ENCODE measurements at places on chromosomes 2 and 18.

DNA sequence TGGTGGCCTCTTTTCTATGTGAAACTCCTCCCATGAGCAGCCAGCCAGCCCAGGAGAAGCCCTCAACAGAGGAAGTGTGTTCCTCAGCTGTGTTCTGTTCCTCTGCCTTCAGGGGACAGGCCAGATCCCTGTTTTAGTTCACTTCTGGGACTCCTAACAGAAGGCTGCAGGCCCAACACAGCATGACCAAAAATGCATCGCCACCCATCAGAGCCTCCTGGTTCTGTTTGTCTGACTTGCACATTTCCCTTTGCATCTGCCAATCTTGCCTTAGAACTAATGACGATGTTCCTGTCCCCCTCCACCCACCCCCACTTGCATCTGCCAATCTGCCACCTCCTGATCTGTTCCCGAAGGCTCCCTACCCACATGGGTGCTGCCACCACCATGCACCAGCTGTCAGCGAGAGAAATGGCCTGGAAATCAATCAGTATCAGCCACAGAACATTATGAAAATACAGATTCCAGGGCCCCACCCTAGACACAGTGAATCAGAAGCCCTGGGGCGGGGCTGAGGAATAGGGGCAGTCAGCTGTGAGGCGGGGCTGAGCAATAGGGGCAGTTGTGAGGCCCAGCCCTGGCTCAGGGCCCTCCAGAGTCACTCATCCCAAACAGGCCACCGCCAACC is 51.0 kb downstream of the FAM168B start:
- no peak for DNase-seq
- no peak overlapping the region for H3K27ac ChIP-seq
- peaks cover 2% of the 10 kb centered on the region for H3K4me1 ChIP-seq
- H3K4me3 ChIP-seq: no peak overlapping the region
- H3K36me3 ChIP-seq: peaks cover 32% of the 10 kb centered on the region

DNA sequence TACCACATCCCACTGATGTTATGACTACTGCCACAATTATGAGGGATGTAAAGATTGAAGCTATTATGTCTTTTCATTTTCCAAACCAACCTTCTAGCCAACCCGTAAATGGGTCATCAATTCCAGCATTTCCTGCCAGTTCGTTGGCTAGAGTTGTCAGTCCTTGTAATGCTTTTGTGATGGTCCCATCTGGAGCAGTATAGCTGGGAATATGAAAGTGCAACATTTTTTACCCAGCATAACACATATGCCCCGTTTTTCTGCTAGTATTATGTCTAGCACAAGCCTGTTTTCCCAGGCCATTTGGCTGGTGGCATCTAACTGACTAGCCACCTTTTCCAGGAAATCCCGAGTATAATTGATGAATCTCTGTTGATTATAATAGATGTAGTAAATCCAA is 1501.6 kb upstream of the SLC39A10 start:
- H3K27me3 ChIP-seq: no peaks in the 10 kb centered on the region
- H3K27ac ChIP-seq: no peak overlapping the region
- no peak overlapping the region for H3K4me3 ChIP-seq
- H3K4me1 ChIP-seq: no peaks in the 10 kb centered on the region
- no peaks in the 10 kb centered on the region for H3K36me3 ChIP-seq

DNA sequence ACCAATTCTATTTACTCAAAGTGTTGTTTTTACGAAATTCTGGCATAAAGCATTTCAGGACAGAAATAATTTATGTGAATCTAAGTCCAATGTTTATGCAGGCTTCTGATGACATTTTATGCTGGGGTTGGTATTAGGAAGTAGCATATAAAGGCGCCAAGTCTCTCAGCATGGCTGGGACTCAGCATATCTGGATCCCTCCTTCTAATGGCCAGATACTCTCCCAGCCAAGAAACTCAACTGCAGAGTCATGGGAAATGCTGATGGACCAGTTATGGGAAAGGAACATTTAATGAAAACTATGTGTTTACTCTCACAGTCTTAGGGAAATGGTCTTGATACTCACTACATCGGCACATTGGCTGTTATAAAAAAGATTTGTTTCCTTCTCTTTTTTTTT is 392.2 kb downstream of the ARHGAP15 start:
- no peak overlapping the region for H3K4me3 ChIP-seq
- peaks cover 71% of the 10 kb centered on the region for H3K4me1 ChIP-seq
- no peak for DNase-seq
- peak overlapping the region; percentile 44 for H3K27ac ChIP-seq

DNA sequence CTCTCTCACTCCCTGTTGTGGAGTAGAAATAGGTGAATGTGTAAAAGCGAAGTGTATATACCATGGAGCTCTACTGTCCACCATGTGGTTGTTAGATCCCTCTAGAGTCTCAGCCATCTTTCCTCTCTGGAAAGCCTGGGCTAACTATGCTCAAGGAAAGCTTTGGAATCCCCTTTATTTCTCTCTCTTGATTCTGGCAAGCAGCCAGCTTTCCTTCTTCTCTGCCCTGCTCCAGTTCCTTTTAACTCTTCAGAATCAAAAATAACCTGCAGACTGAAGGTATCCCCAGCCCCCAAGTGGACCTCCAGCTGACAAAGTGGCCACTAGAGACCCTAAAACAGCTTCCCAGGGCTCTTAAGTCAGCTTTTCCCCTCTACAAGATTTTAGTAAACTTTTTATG is 381.9 kb downstream of the PLCL1 start:
- H3K27ac ChIP-seq: no peak overlapping the region
- no peaks in the 10 kb centered on the region for H3K27me3 ChIP-seq
- no peaks in the 10 kb centered on the region for H3K36me3 ChIP-seq
- no peak for DNase-seq
- H3K4me3 ChIP-seq: no peak overlapping the region

GRCh38 chr18:26190506-26190905 is 35.7 kb upstream of the TAF4B start:
- H3K27ac ChIP-seq: no peak overlapping the region
- H3K36me3 ChIP-seq: no peaks in the 10 kb centered on the region
- H3K4me1 ChIP-seq: no peaks in the 10 kb centered on the region
- H3K4me3 ChIP-seq: no peak overlapping the region
- DNase-seq: no peak

- no peak overlapping the region for H3K27ac ChIP-seq
- DNase-seq: no peak
- no peaks in the 10 kb centered on the region for H3K36me3 ChIP-seq
- H3K4me3 ChIP-seq: no peak overlapping the region
- H3K4me1 ChIP-seq: peaks cover 9% of the 10 kb centered on the region
Measured at GRCh38 chr2:30984148-30984547, 154.1 kb downstream of the GALNT14 start.

DNA sequence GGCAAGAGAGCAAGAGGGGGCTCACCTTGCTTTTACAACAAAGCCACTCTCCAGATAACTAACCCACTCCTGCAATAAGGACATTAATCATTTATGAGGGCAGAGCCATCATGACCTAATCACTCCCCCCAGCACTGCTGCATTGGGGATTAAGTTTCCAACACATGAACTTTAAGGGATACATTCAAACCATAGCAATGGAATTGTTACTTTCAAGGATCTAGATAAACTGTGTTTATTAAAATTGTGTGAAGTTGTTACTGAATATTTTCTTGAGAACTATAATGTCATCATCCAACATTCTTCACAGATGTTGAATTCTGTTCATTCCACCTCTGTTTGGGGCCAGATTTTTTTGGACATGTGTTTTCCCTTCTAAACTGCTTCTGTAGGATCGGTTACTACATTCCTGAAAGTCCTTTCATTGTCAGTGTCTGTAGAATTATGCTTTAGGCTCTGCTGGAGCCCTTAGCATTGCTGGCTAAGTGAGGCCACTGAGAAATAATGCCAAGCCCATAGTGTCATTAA is 50.4 kb downstream of the SPATS2L start:
- peak overlapping the region; percentile 50 for H3K27ac ChIP-seq
- DNase-seq: no peak

DNA sequence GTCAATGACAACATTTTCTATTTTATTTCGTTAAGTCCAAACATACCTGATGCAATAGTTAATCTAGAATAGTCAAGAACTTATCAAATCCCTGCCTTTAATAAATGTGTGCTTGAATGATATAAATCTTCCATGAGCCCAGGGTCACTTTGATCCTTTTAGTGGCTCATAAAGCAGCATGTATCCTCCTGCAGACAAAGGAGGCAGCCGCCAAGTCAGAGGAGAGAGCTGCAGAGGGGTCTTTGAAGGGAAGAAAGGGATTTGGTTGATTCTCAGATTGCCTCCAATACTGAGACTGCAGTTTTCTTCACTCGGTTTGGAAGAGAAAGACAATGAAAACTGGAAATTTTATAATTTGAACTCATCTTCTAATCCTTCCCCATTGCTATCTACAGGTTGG is 378.4 kb upstream of the PIK3C3 start:
- DNase-seq: no peak
- no peaks in the 10 kb centered on the region for H3K36me3 ChIP-seq
- no peaks in the 10 kb centered on the region for H3K27me3 ChIP-seq

- no peaks in the 10 kb centered on the region for H3K27me3 ChIP-seq
- H3K4me1 ChIP-seq: no peaks in the 10 kb centered on the region
- no peak for DNase-seq
- no peak overlapping the region for H3K4me3 ChIP-seq
Measured at GRCh38 chr18:31774962-31775361, 14.3 kb upstream of the SLC25A52 start.

GRCh38 chr2:150346806-150347205 is 140.7 kb downstream of the RND3 start:
- H3K36me3 ChIP-seq: no peaks in the 10 kb centered on the region
- H3K27ac ChIP-seq: no peak overlapping the region
- H3K4me3 ChIP-seq: no peak overlapping the region

- H3K27me3 ChIP-seq: no peaks in the 10 kb centered on the region
- no peak overlapping the region for H3K4me3 ChIP-seq
- DNase-seq: no peak
- H3K4me1 ChIP-seq: peaks cover 34% of the 10 kb centered on the region
- peak overlapping the region; percentile 95 for H3K27ac ChIP-seq
Measured at GRCh38 chr2:200741468-200742202, 70.1 kb upstream of the BZW1 start.

DNA sequence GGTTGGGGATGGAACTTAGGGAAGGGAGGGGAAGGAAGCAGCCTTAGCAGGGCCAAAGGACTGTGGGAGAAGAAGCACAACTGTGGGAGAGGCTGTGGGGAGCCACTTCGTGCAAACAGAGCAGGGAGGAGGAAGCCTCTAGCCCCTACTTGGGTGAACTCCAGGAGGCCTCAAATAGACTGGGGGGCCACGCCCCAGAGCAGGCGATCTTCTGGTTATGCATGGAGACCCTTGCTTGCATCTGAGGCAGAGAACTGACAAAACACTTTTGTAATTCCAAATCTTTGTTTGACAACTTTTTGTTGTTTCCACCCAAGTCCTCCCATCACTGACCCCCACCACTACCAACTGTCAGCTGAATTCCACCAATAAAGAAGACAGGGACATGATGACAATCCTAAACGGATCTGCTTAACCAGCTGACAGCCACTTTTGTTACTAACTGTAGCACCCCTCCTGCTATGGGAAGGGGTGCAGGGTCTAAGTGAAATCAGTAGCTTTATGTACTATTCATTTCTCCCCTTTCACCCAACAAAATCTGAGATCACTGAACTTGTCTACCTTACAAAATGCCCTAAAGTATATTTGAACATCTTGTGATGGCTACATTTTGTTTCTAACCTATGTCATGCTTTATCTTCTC is 80.5 kb upstream of the CPO start:
- no peaks in the 10 kb centered on the region for H3K27me3 ChIP-seq
- peaks cover 12% of the 10 kb centered on the region for H3K4me1 ChIP-seq
- no peaks in the 10 kb centered on the region for H3K36me3 ChIP-seq
- no peak for DNase-seq
- no peak overlapping the region for H3K4me3 ChIP-seq

All from tibial artery (tissue), 4 donors.